Uterus (tissue), 4 donors: ENCODE measurements at places on chromosomes 6 and 20. TPM values are rescaled to one million over a fixed set of nuclear protein-coding genes. Genes with fewer than 3 reads are reported as not detected.
A peak's percentile ranks its signal among the peaks of the same experiment; 100 is the strongest.

DNA sequence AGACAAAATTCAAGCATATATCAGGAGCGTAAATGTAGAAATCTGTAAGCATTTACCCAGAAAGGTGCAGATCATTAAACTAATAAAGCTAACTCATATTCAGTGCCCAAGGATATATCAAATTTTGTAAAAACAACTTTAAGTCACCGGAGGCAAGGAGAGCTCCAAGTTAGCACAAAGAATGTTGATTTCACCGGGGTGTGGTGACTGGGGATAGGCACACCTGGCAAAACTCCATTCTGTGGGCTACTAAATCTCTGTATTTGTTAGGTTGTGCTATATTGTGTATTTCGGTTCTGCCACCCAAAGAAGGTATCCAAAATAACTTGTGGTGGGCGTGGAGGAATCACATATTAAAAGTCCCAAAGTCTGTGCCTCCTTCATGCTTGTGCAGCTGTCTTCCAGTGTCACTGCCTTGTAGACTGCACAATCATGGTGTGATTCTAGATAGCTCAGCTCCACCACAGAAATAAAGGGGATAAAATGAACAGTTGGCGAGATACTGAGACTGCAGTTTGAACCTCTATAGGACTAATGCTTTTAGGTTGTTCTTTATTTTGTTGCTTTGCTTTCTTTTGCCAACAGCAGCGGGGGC lies 111.6 kb downstream of the GMDS start:
- H3K4me3 ChIP-seq: no peak overlapping the region
- DNase-seq: no peak
- H3K27me3 ChIP-seq: no peaks in the 10 kb centered on the region
- no peak overlapping the region for H3K27ac ChIP-seq
- H3K36me3 ChIP-seq: no peaks in the 10 kb centered on the region
- H3K4me1 ChIP-seq: no peaks in the 10 kb centered on the region

GRCh38 chr6:64459411-64459944 lies 823.9 kb downstream of the PHF3 start:
- no peaks in the 10 kb centered on the region for H3K36me3 ChIP-seq
- no peaks in the 10 kb centered on the region for H3K4me1 ChIP-seq
- H3K27me3 ChIP-seq: no peaks in the 10 kb centered on the region

DNA sequence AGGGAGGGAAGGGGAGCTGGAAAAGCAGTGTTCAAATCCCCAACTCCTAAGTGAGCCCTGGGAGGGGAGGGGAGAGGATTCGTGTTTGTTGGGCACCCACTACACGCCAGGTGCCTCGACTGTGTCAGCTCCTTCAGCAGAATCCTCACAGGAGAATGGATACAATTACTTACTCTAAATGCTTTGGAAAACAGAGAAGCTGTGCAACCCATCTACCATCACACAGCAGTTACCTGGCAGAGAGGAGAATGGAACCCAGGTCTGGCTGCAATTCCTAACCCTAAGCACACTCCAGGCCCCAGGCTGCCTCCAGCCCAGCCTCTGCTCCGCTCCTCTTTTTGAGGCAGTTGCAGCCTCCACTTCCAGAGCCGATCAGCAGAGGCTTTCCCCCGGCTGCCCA lies 86.4 kb upstream of the PTPN1 start:
- no peaks in the 10 kb centered on the region for H3K4me1 ChIP-seq
- peak overlapping the region; percentile 71 for H3K27ac ChIP-seq
- no peak for DNase-seq
- no peaks in the 10 kb centered on the region for H3K27me3 ChIP-seq
- H3K36me3 ChIP-seq: no peaks in the 10 kb centered on the region

DNA sequence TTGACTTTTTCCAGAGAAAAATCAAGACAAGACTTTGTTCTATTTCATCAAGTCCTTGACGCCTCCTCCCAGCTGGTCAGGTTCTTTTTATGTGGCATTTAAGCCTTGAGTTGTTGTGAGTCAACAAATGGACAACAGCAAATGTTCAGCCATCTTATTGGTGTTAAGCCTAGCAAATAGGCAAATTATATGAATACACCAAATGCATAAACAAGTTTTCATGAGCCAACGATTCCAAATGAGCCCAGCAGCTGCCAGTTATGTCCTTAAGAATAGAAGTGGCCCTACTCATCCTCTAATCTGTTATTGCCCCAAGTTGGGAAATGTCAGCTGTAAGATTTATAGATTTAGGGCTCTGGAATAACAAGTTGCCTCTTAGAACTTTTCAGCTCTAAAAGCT lies 312.0 kb downstream of the SOX4 start:
- no peaks in the 10 kb centered on the region for H3K36me3 ChIP-seq
- no peak overlapping the region for H3K27ac ChIP-seq
- H3K27me3 ChIP-seq: no peaks in the 10 kb centered on the region
- H3K4me3 ChIP-seq: no peak overlapping the region
- peaks cover 8% of the 10 kb centered on the region for H3K4me1 ChIP-seq
- DNase-seq: no peak

TMEM74B gene
- 1.9 TPM for total RNA-seq

SOX18 gene
- 116 TPM for total RNA-seq
